ENCODE measurements at places on chromosomes 16 and 17. TPM values are rescaled to one million over a fixed set of nuclear protein-coding genes. Genes with fewer than 3 reads are reported as not detected.

The NKD1 gene
- 1.5 TPM for total RNA-seq

The WSCD1 gene
- not detected for total RNA-seq

The OR1F1 gene
- total RNA-seq, result not detected

The EPOP gene
- 2.8 TPM for total RNA-seq

The SPPL2C gene
- total RNA-seq, result not detected

Data from activated B cell treated with CpG ODN at 0.5 μM for 24 hours (primary cell).